ENCODE measurements at places on chromosomes 11 and 22.

DNA sequence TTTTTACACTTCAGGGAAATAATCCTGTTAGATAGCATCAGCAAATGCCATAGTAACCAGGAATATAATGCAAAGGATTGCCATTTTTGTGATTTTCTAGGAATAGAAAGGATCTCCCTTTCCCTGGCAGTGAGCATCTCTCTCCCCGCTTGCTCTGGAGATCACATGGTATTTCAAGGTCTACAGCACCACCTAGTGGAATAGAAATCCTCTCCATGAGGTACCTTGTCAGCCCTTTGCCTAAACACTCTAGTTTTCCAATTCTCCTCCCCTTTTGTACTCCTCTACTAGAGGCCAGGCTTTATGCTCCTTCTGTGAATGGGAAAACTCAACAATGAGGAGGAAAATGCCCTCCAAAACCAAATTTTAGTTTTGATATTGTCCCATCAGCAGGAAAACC is 78.4 kb downstream of the XRRA1 start:
- no peak for DNase-seq

DNA sequence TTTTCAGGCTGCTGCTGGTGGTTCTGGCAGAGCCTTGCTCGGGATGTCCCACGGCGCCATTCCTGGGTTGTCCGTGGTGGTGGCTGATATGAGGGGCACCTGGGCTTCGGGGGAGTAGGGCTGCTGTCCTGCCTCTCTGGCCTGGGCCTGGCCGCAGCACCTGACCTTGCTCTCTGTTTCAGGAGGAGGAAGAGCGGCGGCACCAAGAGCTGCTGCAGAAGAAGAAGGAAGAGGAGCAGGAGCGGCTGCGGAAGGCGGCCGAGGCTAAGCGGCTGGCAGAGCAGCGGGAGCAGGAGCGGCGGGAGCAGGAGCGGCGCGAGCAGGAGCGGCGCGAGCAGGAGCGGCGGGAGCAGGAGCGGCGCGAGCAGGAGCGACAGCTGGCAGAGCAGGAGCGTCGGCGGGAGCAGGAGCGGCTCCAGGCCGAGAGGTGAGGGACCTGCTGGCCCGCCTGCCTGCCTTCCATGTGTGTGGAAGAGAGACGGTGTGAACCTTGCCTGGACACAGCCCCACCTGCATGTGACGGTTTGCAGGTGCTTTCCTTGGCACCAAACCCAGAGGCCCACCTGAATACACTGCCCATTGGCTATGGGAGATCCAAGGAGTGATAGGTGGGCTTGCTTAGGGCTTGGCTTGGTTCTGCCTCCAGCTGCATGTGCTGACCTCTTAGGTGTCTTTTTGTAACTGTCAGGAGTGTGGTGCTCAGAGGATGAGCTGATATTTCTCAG is 22.8 kb downstream of the INCENP start:
- DNase-seq = no peak

GRCh38 chr11:17129003-17129402 is 51.5 kb upstream of the RPS13 start:
- DNase-seq = no peak

DNA sequence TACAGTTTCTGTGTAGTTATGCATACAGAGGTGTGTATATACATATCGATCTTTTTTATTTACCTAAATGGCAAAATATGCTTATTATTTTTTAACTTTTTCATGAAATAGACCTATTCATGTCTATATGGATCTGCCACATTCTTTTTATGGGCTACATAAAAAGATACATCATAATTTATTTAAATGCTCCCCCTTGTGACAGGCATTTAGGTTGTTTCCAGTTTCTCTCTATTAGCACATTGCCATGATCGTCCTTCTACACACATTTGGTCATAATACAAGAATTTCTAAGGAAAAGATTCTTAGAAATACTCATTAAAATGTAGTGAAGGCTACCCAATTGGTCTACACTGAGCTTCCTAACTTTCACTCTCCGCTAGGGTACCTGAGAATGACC is 1067.4 kb downstream of the OPCML start:
- DNase-seq = no peak

- DNase-seq = no peak
These were observed 23.9 kb downstream of the IL10RA start for GRCh38 chr11:118009864-118010737.

GRCh38 chr22:47168441-47168840 is 406.0 kb downstream of the TBC1D22A start:
- DNase-seq = no peak

DNA sequence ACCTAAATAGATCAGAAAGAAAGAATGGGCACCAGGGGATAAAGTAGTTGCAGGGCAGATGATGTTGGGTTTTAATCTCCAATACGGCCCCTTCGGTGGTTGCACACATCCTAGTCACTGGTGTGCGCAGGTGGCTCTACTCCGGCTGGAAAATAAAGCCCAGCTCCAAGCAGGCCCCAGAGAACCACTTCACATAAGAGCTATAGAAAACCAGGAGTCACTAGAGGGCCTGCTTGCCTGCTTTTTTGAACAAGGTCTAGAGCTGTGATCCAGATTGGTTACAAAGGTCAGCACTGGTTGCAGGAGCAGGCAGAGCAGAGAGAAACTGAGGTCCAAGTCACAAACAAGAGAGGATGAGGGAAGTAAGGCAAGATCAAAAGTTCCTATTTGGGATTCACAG is 41.5 kb upstream of the MS4A8 start:
- DNase-seq = no peak

GRCh38 chr22:43437871-43438475 is 26.2 kb downstream of the MPPED1 start:
- no peak for DNase-seq

DNA sequence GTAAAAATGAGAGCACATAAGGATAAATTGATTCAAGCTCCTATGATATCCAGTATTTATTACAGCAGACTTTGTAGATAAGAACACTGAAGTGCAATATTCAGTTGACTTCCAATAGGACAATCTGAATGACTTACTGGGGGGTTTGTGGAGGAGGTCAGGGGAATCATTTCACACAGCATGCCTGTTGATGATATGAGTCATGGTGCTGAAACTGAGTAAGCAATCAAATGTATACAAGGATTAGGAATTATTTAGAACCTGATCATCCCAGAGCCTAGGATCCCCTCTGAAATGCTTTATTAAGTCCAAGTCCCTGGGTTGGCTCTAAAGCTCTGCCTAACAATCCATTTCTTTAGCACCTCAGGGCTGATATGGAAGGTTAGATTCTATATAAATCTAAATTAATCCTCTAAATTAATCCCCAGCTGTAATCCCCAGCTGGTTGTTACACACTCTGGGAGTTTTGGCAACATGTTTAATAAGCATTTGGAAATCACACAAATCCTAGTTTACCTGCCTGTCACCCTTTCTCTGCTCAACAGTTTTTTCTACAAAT is 326.4 kb downstream of the GUCY1A2 start:
- DNase-seq = no peak

DNA sequence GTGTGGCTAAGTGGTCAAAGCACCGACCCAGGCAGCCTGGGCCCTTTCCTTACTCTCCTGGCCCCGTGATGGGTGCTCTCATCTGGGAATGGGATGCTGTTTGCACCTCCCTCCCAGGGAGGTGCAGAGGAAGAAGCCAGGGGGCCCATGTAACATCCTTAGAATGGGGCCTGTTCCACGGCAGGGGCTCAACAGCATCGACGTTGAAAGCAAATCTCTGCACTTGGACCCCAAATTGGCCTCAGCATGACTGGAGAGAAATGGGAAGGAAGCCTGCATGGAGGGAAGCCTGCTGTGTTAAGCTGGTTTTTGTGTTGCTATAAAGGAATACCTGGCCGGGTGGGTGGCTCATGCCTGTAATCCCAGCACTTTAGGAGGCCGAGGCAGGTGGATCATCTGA is 1288.4 kb downstream of the TBC1D22A start:
- no peak for DNase-seq

DNA sequence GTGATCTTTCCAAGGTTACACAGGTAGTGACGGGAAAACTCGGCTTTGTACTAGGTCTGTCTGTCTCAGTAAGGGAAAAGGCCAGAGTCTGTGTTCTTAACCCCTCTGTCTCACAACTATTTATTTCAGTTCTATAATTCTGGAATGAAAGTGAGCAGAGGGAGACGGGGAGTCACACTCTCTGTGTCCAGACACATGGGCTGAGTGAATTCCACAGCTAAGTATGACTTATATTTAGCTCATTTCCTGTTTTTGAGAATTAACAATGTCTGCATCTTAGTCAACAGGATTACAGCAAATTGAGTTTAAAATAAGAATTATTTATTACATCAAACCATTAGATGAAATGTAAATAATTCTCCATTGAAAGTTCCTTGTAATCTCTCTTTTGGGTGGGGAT is 62.5 kb upstream of the OR4B1 start:
- DNase-seq = no peak

- DNase-seq = no peak
These were observed 216.0 kb upstream of the ISX start for GRCh38 chr22:34849965-34850364.

DNA sequence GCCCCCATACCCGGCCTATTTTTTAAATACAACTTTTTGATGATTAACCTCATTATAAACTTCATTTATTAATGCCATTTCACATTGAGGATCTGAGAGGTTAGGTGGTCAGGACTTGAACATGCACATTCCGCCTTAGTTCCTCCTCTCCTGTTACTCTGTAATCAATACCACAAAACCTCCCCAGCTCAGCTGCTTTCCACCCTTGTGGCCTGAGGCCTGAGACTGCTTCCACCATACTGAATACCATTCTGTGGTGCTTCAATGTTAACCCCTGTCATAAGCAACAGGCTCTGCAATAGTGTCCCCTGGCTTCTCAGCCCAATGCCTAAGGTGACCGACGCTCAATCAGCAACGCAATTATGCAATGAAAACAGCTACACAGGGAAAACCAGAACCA is 405.4 kb downstream of the ETS1 start:
- no peak for DNase-seq

DNA sequence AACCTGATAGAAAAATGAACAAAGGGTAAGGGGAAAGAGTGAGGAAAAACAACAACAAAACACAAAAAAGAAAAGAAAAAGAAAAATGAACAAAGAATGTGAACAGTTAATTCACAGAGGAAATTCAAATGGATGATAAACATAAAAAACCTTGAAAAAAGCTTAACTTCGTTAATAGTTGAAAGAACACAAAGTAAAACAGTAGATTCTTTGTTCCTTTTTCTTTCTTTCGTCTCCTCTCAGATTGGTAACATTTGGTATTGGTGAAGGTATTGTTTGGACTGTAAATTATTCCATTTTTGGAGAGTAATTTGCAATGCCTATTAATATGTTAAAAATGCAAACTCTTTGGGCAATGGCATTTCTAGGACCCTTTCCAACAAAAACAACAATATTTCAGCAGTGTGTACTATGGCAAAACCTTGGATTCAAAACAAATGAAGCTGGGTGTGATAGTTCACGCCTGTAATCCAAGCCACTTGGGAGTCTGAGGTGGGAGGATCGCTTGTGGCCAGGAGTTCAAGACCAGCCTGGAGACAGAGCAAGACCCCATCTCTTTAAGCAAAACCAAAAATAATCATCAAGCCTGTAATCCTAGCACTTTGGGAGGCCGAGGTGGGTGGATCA is 3.3 kb upstream of the BACE1 start:
- no peak for DNase-seq

GRCh38 chr11:23632293-23632692 is 772.0 kb upstream of the CCDC179 start:
- DNase-seq = no peak

DNA sequence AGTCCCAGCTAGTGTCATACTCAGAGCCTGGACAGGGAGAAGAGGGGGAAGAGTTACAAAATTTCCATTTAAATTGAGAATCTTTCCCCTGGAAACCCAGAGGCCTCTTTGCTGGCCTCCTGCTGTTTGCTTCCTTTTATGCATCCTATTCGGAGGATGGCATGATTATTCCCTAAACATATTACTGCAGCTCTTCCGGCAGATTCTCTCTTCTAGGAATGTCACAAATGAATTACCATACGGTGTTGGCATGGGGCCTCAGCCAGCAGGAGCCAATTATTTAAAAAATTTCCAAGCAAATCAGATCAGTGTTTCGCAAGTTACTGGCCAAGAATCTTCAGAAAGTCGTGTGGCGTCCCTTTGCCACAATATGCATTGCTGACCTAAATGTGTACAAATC is 326.7 kb upstream of the NCAM1 start:
- DNase-seq = no peak

Data from stimulated activated CD4-positive, alpha-beta T cell treated with anti-CD3 and anti-CD28 coated beads, Interleukin-15, amount 100 ng/mL, for 1 hour (primary cell).